Aorta (tissue), 5 donors: ENCODE measurements at places on chromosomes 16 and 17. TPM values are rescaled to one million over a fixed set of nuclear protein-coding genes. Genes with fewer than 3 reads are reported as not detected.

The NKD1 gene
- polyA plus RNA-seq = 5.1 TPM

The GPR179 gene
- polyA plus RNA-seq = under 0.01 TPM

- no peak for DNase-seq
These were observed 2.1 kb upstream of the SLC2A4 start for GRCh38 chr17:7279448-7279847.

GRCh38 chr16:80718480-80719220 is 85.7 kb downstream of the CDYL2 start:
- peak; percentile 47 for DNase-seq

DNA sequence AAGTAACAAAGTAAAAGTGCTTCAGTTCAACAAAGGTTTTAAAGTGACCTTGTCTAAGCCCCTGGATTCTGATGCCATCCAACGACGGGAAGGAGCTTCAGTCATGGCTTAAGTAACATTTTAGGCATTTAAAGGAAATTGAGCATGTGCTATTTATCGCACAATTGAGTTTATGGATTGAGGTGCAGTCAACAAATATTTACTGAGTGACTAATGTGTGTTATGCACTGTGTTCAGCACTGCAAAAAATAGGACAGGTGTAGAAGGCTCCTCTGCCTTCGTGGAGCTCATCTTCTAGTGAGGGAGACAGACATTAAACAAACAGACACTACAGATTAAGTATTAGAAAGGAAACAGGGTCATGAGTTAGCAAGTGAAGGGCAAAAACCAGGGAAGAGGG is 12.5 kb downstream of the TMIGD1 start:
- DNase-seq = no peak

DNA sequence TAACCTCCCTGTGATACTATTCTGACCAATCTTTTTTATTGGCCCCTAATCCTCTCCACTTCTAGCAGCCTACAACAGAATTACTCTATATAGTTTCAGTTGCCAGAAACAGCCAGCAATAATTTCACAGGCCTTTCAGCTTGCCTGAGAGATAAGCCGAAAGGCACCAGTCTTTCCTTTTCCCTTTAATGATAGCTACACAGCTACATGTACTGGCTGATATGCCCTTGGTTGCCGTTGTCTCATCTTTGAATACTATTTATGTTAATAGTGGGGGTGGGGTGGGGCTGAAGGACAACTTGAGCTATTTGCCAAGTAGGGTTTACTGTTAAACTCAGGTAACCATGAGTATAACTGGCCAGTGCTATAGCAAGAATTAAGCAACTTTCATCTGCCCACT is 35.8 kb upstream of the RASL10B start:
- no peak for DNase-seq

- no peak for DNase-seq
These were observed 1.3 kb downstream of the B3GNT9 start for GRCh38 chr16:67149276-67150046.

DNA sequence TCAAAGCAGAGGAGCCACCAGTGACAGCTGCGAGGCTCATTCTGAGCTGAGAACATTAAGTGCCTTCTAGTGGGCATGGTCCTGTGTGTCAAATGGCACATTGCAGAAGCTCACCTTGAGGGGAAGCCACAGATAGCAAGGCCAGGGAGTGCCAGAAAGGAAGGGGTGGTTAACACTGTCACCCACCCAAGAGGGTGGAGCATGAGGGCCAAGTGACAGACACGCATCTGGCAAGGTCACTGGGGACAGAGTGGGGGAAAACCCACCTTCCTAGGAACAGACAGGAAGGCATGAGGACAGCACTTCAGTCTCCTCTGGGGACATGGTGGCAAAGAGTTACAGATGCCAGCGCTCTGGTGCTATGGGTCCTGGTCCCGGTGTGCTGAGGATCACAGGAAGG is 22.1 kb downstream of the NUBP1 start:
- no peak for DNase-seq

DNA sequence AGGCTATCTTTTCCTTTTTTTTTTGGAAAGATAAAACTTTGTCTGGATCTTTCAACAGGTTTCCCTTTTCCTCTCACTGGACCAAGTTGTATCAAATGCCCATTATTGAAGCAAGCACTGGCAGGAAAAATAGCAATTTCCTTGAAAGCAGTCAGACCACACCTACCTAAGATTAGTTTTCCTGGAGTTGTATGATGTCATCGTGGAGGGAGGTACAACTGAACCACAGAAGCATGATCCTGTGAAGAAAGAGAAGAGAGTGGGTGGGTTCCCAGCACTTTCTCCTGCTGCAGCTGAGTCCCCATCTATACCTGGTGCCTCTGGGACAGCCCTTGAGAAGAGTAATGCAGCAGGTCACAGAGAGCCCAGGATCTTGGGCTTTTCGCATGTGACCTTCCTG is 63.6 kb upstream of the ERCC4 start:
- no peak for DNase-seq

DNA sequence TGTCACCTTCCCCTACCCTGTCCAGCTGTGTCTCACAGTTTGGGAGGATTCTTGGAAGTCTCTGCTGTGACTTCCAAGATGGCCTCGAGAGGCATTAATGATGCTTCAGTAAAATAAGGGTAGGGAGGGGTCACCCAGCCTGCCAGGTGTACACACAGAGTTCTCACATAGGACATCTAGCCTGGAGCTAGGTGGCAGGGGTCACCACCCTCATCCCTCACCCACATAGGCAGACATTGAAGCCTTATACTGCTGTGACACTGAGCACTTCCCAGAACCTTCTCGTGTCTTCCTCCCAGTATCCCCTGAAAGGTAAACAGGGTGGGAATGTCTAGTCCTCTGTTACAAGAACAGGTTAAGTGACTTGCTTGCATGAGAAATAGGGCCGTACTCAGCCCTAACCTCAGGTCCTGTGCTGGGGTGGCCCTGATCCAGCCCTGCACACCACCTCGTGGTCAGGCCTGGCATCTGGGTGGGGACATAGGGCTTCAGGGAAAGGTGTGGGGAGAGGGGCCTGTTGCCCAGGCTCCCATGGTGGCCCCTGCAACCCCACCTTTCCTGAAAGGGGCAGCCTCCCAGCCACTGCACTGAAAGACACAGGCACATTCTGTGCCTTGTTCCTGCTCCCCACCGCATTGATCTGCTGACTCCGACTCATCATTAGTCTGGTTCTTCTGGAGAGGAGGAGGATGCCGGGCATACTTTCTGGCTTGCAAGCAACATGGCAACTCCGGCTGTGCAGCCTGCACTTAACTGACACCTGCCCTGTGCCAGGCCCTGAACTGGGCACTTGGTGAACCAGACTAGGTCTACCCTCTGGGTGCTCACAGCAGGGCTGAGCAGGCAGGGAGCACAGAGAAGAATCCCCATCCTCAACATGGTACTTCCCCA is 3.6 kb upstream of the MMP15 start:
- no peak for DNase-seq
